ENCODE measurements at places on chromosomes 2 and 18.

DNA sequence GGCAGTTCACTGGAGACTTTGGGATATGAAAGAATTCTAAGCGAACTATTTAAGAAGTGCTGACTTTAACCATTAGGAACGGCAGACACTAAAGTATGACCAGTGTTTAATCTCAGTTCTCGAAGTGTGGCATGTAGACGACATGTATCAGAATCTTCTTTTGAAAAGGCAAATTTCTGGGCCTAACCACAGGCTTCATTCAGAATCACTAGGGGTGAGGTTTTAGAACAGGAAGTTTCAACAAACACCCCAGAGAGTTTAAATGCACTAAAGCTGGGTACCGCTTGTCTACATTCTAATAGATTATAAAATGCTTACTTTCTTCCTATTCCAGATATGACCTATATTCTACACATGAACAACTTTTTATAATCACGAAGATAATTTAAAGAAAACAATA, 180.3 kb downstream of the ANKRD44 start:
- DNase-seq, result no peak

GRCh38 chr2:175181877-175182308, 383 bp upstream of the ATP5MC3 start:
- DNase-seq, result no peak

GRCh38 chr2:133485868-133486267, 82.4 kb downstream of the NCKAP5 start:
- DNase-seq, result no peak

GRCh38 chr2:55158111-55158814, 73.8 kb downstream of the CLHC1 start:
- DNase-seq, result no peak

GRCh38 chr2:215868846-215869543, 144.4 kb downstream of the MREG start:
- DNase-seq, result no peak

All from stimulated activated CD4-positive, alpha-beta T cell treated with anti-CD3 and anti-CD28 coated beads, Interleukin-1b, Interleukin-23, amount 100 ng/mL, for 48 hours (primary cell).